ENCODE measurements at places on chromosomes 1 and 21.

DNA sequence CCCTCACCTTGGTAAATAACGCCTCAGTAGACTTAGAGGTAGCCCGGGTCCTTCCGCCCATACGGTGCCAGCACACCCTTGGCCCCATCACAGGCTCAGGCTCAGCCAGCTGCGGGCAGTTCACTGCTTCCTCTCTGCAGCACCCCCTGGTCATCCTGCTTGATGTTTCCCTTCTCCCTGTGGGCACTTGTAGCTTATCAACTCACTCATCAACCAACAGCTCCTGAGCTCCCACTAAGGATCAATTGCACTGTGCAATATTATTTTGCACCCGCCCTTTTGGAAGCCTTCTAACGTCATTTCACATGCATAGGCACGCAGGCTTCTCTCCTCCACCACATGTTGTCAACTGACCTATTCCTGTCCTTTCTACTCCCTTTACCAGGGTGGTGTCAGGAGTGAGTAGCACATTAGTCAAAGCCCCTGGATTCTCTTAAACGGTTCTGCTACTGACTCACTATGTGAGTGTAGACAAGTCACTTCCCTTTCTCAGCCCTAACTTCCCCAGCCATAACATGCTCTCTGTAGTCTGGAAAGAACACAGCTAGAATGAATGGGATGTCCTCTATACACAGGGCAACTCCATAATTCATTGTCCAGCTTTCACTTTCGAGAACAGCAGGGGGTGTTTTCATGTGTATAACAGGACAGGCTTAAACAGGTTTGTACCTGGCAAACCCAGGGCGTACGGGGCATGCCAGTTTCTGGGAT is 47.1 kb upstream of the IRF2BP2 start:
- peak; percentile 88 for DNase-seq

DNA sequence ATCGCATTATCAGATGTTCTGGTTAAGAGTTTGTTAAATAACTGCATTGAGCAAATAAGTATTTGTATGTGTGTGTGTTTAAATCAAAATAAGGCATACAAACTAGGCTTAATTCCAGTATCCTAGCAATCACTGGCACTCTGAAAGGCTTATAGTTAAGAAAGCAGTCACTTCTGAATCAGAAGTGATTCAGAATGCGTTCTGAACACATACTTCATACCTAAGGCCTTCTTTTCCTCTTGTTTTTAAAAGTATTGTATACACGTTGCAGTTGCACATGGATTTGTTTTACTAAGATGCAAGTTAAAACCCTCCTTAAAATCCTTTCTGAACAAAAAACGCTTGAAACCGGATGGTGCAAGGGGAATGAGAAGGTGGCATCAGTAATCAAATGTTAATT is 238.4 kb upstream of the DMRTA2 start:
- no peak for DNase-seq

GRCh38 chr1:153670859-153671627 is at the start of gene ILF2:
Gene ILF2 (minus strand): TSS chr1:153670993. CDS start chr1:153670922, 71 bp downstream.
- DNase-seq: peak; percentile 100

DNA sequence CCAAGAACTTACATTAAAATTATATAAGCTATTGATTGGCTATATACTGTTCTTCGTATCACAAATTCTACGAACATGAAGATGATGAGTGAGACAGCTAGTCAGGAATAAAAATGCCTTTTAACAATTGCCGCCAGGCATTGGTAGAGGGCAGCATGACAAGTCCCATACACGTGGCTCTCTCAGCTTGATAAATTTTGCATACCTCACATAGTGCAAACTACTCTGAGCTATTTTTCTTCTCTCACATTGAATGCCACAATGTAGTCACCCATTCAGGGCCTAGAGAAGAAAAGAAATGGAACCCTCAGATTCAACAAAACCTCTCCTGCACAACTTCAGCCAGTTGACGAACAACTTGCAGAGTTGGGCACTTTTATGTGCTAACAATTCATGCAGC is 27.0 kb upstream of the FMO2 start:
- no peak for DNase-seq

DNA sequence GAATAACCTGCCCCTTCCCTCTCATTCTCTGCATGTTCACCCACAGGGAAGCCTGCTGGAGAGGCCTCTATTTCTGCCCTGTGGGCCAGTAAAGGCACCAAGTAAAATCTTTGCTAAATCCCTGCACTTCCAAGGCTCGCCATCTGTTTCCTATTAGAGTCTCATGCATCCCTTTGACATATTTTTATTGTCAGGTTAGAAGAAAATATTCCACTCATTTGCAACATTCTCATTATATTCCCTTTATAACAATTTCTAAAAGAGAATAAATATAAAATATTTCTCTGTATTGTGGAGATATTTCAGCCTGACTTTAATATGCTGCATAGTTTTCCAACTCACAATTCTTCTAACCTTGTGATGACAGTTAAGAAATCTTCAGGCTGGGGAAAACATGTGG is 340.4 kb upstream of the VAMP3 start:
- DNase-seq: no peak

DNA sequence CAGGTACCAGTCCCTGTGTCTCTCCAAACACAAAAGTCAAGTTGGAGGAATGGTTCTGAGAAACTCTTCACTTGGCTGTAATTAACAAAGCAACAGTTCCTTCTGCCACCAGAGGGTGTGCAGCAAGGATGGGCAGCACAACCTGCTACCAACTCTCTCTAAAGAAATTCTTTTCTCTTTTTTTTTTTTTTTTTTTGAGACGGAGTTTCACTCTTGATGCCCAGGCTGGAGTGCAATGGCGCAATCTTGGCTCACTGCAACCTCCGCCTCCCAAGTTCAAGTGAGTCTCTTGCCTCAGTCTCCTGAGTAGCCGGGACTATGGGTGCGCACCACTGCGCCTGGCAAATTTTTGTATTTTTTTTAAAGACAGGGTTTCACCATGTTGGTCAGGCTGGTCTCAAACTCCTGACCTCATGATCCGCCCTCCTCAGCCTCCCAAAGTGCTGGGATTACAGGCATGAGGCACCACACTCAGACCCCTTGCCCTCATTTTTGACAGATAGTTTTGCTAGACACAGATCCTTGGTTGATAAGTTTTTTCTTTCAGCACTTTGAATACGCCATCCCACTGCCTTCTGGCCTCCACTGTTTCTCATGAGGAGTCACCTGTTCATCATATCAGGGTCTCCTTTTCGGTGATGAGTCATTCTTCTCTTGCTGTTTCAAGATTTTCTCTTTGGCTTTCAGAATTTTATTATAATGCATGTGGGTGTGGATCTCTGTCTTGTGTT is 12.1 kb upstream of the DEGS1 start:
- DNase-seq: peak; percentile 26

DNA sequence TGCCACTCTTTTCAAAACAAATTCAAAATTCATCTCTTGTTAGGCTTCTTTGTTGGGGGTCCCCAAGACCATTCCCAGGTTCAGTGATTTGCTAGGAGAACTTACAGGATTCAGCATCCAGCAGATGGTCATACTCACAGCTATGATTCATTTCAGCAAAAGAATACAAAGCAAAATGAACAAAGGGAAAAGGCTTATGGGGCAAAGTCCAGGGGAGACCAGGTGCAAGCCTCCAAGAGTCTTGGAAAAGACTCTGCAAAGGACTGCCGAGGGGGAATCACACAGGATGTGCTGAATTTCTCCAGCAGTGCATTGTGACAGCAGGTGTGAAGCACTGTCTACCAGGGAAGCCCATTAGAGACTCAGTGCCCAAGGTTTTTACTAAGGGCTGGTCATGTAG is 7.3 kb downstream of the TRAF5 start:
- DNase-seq: no peak

GRCh38 chr1:224637515-224637914 is 21.4 kb downstream of the CNIH3 start:
- DNase-seq: peak; percentile 75

DNA sequence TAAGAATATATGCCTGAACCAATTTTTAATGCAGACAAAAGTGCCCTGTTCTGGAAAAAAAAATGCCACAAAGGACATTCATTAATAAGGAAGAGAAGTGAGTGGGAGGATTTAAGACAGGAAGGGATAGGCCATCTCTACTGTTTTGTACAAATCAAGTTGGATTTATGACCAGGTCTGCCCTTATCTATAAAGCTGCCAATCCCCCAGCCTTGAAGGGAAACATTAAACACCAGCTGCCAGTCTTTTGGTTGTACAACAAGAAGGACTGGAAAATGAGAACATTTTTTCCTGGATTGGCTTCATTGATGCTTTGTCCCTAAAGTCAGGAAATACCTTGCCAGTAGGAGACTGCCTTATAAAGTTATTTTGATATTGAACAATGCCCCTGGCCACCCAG is 444.0 kb downstream of the NPHP4 start:
- no peak for DNase-seq

GRCh38 chr1:210072896-210073504 is 135.0 kb downstream of the SYT14 start:
- no peak for DNase-seq

DNA sequence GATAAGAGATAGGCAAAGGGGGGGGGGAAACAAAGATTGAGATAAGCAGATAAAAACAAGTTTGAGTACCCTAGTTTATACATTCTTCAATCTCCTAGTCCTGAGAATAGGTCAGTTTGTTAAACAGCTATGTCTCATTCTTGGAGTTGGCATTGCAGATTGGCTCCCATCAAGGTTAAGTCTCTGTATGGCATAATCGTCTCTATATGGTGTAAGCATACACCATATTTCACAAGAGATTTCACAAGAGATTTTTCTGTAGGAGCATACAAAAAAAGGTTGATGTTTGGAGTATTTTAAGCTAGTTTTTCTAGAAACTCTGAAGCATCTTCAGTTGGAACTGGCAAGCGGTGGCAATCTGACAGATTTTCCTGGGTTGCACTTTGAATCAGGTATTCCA is 35.8 kb downstream of the NCAM2 start:
- no peak for DNase-seq

Measured in fibroblast of pulmonary artery (primary cell).